ENCODE measurements at places on chromosomes 3 and 15. TPM values are rescaled to one million over a fixed set of nuclear protein-coding genes. Genes with fewer than 3 reads are reported as not detected.

ZSCAN29 gene
- 15.7 TPM for total RNA-seq

EIF4E3 gene
- total RNA-seq = 4.9 TPM

IQCH gene
- 2.6 TPM for total RNA-seq

ROPN1B gene
- not detected for total RNA-seq

EID1 gene
- 146 TPM for total RNA-seq

HDC gene
- not detected for total RNA-seq

MAGEF1 gene
- 14.2 TPM for total RNA-seq

FAM131A gene
- 26.8 TPM for total RNA-seq

Measured in endothelial cell of umbilical vein (primary cell).